CD4-positive, alpha-beta memory T cell (primary cell): ENCODE measurements at places on chromosomes 7 and 10. TPM values are rescaled to one million over a fixed set of nuclear protein-coding genes. Genes with fewer than 3 reads are reported as not detected.

- no peaks in the 10 kb centered on the region for H3K27me3 ChIP-seq
- H3K27ac ChIP-seq: no peak overlapping the region
Measured at GRCh38 chr10:86644794-86645445, 9.4 kb upstream of the OPN4 start.

- no peaks in the 10 kb centered on the region for H3K4me1 ChIP-seq
- no peak overlapping the region for H3K4me3 ChIP-seq
- H3K27ac ChIP-seq: no peak overlapping the region
- no peaks in the 10 kb centered on the region for H3K36me3 ChIP-seq
- H3K27me3 ChIP-seq: no peaks in the 10 kb centered on the region
Measured at GRCh38 chr7:154937837-154938236, 65.1 kb downstream of the PAXIP1 start.

DNA sequence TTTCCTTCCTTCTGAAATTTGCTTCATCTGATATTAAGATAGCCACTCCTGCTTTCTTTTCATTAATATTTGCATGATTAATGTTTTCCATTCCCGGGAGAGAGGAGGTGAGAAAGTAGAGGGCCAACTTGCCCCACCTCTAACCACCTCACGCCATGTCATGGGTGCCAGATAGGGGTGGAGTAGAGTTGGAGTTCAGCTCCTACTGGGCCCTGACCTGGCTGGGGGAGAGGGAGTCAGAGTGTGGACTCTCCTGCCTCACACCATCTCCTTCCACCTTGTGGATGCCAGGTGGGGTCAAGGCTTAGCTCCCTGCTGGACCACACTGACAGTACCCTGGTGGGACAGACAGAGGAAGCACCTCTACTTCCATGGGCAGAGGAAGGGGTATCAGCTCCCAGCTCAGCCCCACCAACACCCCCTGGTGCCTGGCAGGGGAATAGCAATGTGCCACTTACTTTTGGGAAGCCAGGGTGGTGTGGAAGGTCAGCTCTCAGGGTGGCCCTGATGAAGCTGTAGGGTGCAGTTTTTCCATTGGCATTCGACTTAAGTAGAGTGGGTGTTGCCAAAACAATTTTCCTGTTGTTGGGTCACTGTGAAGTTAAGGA is 28.0 kb downstream of the CHST12 start:
- H3K36me3 ChIP-seq: peaks cover 7% of the 10 kb centered on the region
- no peaks in the 10 kb centered on the region for H3K27me3 ChIP-seq
- DNase-seq: peak; percentile 41

TRPV5 gene
- total RNA-seq: not detected

HOXA2 gene
- total RNA-seq: not detected

PRF1 gene
- total RNA-seq: 19.5 TPM
